ENCODE measurements at places on chromosomes 4 and X.

DNA sequence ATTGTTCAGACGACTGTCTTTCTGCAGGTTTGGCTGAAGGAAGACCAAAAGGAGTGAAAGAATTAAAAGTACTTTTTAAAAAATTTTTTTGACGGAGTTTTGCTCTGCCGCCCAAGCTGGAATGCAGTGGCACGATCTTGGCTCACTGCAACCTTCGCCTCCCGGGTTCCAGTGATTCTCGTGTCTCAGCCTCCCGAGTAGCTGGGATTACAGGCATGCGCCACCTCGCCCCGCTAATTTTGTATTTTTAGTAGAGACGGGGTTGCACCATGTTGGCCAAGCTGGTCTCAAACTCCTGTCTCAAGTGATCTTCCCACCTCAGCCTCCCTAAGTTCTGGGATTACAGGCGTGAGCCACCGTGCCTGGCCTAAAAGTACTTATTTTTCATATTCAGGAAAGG, 86.3 kb downstream of the ITIH6 start:
- no peak for DNase-seq

DNA sequence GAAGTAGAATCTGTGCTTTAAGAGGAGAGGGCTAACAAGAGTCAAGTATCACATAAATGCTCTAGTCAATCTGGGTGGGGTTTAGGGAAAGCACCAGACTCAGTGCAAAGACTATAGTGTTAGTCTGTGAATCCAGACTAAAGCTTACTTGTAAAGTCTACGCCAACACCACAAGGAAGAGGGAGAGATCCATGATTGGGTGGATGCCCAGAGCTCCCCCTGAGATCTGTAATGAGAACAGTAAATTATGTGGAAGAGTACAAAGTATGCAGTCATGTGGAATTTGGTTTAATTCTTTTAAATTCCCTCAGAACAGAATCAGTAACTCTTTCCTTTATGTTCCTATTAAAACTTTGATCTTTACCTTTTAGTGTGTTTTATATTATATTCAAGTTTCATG, 354.7 kb upstream of the SPANXN4 start:
- no peak for DNase-seq

GRCh38 chr4:47053485-47053884, 22.1 kb downstream of the GABRB1 start:
- no peak for DNase-seq

DNA sequence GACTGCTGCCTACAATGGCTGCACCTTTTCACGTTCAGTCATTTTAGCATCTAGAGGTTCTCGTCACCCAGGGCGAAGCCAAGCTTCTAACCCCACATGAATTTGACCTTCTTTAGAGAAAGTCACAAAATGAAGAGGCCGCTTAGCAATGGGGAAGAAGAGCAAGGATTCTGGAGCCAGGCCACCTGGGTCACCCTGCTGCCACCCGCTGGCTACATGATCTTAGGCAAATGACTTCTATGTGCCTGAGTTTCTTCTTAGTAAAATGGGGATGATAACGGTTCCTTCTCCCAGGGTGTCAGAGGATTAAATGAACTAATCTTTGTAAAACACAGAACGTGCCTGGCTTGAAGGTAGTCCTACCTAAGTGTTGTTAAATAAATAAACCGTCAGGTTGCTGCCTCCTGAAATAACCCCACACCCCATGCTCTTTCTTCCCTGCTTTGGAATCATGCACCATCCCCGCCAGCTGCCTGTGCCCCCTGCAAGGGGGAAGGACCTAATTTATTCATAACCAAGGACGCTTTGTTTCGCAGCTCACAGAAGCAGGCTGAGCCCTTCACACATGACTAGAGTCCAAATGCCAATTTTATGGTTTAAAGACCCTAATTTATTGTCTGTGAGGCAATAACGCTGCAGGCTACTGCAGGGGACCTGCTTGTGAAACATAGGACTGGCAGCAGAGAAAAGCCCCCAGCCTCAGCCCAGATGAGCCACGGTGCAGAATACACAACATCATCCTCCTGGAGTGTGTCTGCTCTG, 28.6 kb upstream of the NSG1 start:
- DNase-seq, result no peak

DNA sequence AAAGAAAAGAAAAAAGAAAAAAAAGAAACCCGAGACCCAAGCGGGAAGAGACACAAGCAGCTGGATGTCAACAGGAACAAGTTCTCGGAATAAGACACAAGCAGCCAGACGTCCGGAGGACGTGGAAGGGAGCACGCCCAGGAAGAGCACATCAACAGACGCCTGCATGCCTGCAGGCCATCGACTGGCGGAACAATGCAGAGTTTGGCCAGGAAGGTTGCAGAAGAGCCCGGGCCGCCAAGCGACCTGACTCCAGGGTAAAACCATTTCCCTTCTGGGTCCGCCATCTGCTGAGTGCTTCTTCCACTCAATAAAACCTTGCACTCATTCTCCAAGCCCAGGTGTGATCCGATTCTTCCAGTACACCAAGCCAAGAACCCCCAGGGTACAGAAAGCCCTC, 95.6 kb upstream of the PRR32 start:
- no peak for DNase-seq

- DNase-seq, result no peak
These were observed 37.0 kb upstream of the HERC5 start for GRCh38 chr4:88419874-88420273.

DNA sequence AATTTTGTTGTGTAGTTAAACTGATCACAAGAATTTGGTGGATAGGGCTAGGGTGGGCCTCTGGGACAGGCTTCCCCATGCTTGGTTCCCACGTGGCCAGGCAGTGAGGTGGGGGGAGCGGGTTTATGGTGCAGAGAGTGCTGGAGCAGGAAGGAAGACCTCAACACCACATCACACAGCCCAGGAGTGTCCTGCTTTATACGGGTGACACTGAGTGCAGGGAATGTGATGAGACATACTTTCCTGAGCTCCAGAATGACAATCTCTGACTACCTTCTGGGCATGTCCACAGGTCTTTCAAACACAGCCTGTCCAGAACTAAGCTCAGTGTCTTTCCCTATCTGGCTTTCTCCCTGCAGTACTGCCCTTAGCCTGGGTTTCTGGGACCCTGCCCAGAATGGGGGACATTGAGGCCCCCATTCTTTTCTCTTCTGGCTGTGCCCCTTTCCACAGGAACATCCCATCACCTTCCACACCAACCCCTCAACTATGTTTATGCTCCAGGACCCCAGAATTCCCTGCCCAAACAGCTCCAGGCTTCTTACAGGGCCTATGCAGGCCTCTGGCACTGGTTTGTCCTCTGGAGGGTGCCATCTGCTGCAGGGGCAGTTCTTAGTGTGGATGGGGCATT, 36.5 kb upstream of the RASL11B start:
- no peak for DNase-seq

DNA sequence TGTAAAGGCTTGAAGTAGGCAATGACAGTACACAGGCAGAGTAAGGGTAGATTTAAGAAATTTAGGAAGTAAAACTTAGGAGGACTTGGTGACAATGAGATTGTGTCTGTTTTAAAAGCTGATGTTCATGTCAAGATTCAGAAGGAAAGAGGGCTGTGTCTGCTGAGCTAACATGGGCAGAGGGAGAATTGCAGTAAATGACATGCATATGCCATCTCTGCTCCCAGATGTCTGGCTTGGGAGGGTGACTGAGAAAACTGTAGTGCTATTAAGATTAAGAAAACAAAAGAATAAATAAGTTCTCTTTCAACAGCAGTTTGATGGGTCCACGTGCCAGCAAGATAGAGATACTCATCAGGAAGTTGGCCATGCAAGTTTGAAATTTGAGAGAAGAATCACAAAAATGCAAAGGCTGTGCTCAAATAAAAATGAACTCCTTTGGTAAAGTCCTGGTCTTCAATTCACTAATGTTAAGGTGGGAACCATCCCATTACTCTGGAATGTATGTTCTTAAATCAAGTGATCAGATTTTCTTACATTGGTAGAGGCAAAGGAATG, 7.2 kb downstream of the NFXL1 start:
- DNase-seq, result no peak

DNA sequence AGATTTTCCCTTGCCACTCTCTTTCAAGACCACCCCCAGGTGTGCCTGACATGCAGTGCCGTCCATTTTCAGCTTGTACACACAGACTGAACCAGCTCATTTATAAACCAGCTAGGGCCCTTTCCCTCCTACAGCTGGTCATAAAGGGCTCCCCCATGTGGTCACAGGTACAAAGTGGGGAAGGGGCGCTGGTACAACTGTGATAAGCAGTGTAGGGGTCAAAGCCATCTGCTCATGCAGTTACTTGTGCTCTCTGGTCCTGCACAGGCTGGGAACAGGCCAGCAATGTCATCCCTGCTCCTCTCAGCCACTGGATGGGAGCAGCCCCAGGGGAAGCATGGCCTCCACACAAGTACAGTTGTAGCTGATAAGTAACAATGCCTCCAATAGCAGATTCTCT, 20.6 kb downstream of the GABRQ start:
- DNase-seq, result no peak

DNA sequence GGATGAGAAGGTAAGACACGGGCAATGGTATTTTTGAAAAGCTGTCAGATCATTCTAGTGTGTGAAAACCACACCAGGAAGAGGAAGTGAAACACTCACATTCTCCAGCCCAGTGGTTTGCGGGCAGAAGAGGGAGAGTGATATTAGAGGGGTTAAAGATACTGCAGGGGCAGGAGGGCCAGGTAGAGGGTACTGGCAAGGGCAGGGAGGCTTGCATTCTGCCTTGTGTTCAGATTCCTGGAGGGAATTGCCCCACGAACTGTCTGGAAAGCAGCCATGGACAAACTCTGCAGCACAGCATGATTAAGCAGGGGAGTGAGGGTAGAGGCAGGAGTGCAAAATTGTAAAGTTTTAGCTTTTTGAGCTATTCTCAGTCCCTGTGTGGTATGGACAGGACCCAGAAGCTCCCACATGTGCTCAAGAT, 30.9 kb downstream of the NIPAL1 start:
- peak; percentile 62 for DNase-seq

DNA sequence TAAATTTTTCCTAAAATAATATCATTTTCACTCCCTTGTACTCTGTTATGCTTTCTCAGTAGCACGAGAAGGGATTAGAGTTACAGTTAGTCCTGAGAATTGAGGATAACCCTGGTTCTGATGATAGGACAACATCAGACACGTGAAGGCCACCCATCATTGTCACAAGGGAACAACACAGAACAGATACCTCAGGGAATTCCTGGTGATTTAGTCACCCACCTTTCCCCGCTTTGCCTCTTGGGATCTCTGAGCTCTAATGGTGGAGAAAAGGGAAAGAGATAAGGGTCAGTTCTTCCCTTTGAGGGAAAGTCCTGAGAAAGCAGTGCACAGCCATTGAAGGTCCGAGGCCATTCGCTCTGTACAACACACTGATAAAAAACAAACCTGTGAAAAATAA, 112.3 kb upstream of the GALNT7 start:
- no peak for DNase-seq

GRCh38 chr4:37837446-37837845, 11.0 kb downstream of the PGM2 start:
- DNase-seq, result peak; percentile 9

GRCh38 chr4:89305712-89306437, 1.7 kb downstream of the GPRIN3 start:
- DNase-seq, result no peak

- no peak for DNase-seq
These were observed 868.0 kb downstream of the FAT4 start for GRCh38 chr4:126182786-126183185.

- DNase-seq, result no peak
These were observed 5.2 kb downstream of the PCDH19 start for GRCh38 chrX:100404851-100405250.

- no peak for DNase-seq
These were observed 256.1 kb upstream of the STS start for GRCh38 chrX:6891404-6891803.

DNA sequence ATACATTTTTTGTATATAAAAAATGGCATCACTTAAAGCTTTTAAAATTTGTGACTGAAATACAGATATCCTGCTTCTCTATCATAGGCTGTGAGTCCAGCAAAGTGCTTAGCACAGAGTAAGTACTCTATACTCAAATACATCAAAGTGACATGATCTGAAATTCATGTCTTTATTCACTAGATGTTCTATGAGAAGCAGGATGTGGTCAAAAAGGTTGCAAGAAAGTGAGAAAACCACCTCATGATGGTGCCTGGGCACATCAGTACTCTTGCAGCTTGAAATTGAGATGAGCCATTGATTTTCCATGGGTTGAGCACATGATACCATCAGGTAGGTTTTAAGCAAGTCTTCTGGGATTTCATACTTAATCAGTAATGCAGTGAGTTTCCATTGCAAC, 20.4 kb upstream of the SFRP2 start:
- DNase-seq, result peak; percentile 26

- no peak for DNase-seq
These were observed 13.6 kb upstream of the NAT8L start for GRCh38 chr4:2045518-2045951.

DNA sequence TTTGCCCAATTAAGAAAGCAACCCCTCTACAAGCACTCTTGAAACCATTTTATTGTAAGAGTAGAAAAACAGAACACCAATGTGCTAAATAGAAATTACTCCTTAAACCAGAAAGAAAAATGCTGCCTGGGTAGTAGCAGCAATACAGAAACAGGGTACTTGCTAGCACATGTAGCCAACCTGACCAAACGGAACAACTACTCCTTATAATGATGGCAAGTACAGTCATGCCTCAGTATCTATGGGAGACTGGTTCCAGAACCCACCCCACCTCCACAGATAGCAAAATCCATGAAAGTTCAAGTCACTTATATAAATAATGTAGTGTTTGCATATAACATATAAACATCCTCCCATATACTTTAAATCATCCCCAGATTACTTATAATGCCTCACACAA, 168.8 kb downstream of the ATRX start:
- no peak for DNase-seq

- no peak for DNase-seq
These were observed 38.9 kb downstream of the SMC1A start for GRCh38 chrX:53383376-53384076.
